ENCODE measurements at places on chromosomes 5 and 9. TPM values are rescaled to one million over a fixed set of nuclear protein-coding genes. Genes with fewer than 3 reads are reported as not detected.

Gene SDHA
- polyA plus RNA-seq: 177 TPM

Gene DENND1A
- polyA plus RNA-seq: 6.4 TPM

Gene NSG2
- not detected for polyA plus RNA-seq

Gene PCDHGA11
- 0.15 TPM for polyA plus RNA-seq

Gene SHOC1
- not detected for polyA plus RNA-seq

Gene GABRA1
- not detected for polyA plus RNA-seq

Gene MPDZ
- not detected for polyA plus RNA-seq

Gene WWC1
- polyA plus RNA-seq: 0.09 TPM

Gene SLC36A2
- not detected for polyA plus RNA-seq

Gene ZER1
- 33.7 TPM for polyA plus RNA-seq

Gene SELENOP
- not detected for polyA plus RNA-seq

Gene C9
- not detected for polyA plus RNA-seq

Gene GNE
- polyA plus RNA-seq: 6.3 TPM

Gene KLF4
- polyA plus RNA-seq: 0.13 TPM

Gene KIF24
- not detected for polyA plus RNA-seq

Gene TRIM7
- polyA plus RNA-seq: 0.71 TPM

Gene SLC6A18
- not detected for polyA plus RNA-seq

Gene GAPT
- polyA plus RNA-seq: 237 TPM

Gene ESM1
- 0.10 TPM for polyA plus RNA-seq

Gene RELL2
- 5.9 TPM for polyA plus RNA-seq

Gene TRPM6
- polyA plus RNA-seq: not detected

Gene SPATA31A3
- polyA plus RNA-seq: not detected

Gene IFNA2
- polyA plus RNA-seq: not detected

Gene SEPTIN8
- 1.1 TPM for polyA plus RNA-seq

Gene FGF1
- not detected for polyA plus RNA-seq

Gene PLAC8L1
- polyA plus RNA-seq: not detected

Gene PKD2L2
- polyA plus RNA-seq: 0.46 TPM

Gene OTULIN
- polyA plus RNA-seq: 20.9 TPM

Gene PROP1
- not detected for polyA plus RNA-seq

Gene ENTPD2
- polyA plus RNA-seq: not detected

Gene C5orf58
- not detected for polyA plus RNA-seq

Gene PCDHGA4
- polyA plus RNA-seq: not detected

Gene CORO2A
- 4.2 TPM for polyA plus RNA-seq

Gene ACOT12
- not detected for polyA plus RNA-seq

Gene CCDC192
- polyA plus RNA-seq: not detected

Gene OBP2B
- not detected for polyA plus RNA-seq

Gene IL4
- polyA plus RNA-seq: not detected

Gene GPX8
- not detected for polyA plus RNA-seq

Gene P4HA2
- polyA plus RNA-seq: 0.26 TPM

Gene MTMR12
- 18.3 TPM for polyA plus RNA-seq

Gene CNTNAP3B
- 0.16 TPM for polyA plus RNA-seq

Gene KIF4B
- not detected for polyA plus RNA-seq

Gene ANKRD34B
- not detected for polyA plus RNA-seq

Gene BASP1
- polyA plus RNA-seq: 149 TPM
